ENCODE measurements at places on chromosomes 11 and 22.

DNA sequence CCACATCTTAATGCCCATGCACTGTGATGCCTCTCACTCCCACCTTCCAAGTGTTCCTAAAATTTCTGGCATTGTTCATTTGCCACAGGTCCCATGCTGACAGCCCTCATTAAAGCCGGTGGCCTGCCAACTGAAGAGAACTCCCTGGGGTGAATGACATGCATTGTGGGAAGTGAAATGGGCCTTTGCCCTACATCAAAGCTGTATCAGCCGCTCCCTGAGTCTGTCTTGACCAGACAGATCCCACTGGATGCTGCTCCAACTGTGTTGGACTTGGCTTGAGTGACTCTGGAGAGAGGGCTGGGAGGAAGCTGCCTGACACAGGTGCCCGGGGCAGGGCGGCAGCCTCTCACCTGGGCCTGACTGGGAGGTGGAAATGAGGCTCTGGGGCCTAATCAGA lies 8.8 kb upstream of the SEC14L4 start:
- DNase-seq: no peak

- no peak for DNase-seq
Measured at GRCh38 chr11:128251140-128251539, 336.2 kb downstream of the ETS1 start.

DNA sequence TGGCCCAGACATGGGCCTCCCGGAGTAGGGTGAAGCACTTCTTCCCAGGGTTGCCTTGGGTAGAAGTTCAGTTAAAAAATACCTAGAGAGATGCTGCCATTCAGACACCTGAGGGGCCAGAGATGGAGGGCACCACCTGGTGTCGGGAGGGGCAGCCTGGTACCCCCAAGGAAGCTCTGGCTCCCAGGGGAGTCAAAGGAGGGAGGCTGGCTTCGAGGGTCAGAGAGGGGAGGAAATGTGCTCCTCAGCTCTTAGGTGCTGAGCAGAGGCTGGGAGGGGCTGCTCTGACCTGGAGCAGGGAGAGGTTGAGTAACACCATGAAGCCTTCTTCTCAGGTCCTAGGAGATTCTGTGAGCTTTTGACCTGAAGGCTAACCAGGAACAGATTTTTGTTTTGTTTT lies 1.1 kb downstream of the USP35 start:
- DNase-seq: no peak

DNA sequence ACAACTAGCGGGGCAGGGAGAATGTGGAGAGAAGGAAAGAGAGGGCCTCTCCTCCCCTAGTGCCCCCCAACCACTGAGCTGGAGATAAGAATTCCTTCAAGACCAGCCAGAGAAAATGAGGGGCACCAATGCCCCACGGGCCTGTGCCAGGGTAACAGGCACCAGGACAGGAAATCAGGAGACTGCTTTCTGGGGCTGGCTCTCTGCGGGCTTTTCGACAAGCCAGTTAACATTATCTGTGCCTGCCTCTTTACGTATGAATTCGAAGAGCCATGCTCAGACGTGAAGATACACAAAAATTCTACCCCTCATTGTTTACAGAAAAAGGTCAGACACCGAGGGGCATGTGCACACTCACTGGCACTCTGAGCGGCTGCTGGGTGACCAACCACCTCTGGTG lies 52.1 kb downstream of the MYH9 start:
- no peak for DNase-seq

- no peak for DNase-seq
Measured at GRCh38 chr11:48125866-48126265, 90.7 kb upstream of the OR4B1 start.

GRCh38 chr11:92022499-92022898 lies 202.1 kb upstream of the FAT3 start:
- DNase-seq: no peak

- DNase-seq: no peak
Measured at GRCh38 chr11:12692229-12693075, 18.2 kb downstream of the TEAD1 start.

All from NCI-H1694 (cell line).